ENCODE measurements at places on chromosomes 3 and 15.

GRCh38 chr3:50652709-50653108 lies 22.0 kb upstream of the DOCK3 start:
- peak; percentile 72 for DNase-seq

GRCh38 chr15:97874139-97874538 lies 86.4 kb upstream of the ARRDC4 start:
- DNase-seq: no peak

GRCh38 chr3:61985020-61985419 lies 388.3 kb downstream of the FEZF2 start:
- no peak for DNase-seq

- DNase-seq: no peak
Observed at GRCh38 chr3:77513542-77513941, 473.6 kb downstream of the ROBO2 start.

DNA sequence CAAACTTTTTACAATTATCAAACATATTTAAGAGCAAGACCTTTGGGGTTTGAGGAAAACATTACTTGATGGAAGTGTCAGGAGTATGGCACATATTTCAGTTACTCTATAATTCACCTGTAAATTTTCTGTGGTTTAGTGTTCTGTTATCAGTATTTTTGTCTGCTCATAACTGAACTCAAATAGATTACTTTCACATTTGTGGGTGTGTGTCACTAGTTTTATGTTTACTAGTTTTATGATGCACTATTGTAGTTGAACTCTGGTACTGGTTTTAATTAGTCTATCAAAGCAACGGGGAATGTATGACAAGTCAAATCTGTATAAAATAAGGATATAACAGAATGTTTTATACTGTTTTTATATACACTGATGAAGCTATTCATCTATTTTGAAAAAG lies 27.2 kb downstream of the OXSM start:
- DNase-seq: no peak

- no peak for DNase-seq
Observed at GRCh38 chr15:34456658-34457057, 19.1 kb upstream of the GOLGA8A start.

DNA sequence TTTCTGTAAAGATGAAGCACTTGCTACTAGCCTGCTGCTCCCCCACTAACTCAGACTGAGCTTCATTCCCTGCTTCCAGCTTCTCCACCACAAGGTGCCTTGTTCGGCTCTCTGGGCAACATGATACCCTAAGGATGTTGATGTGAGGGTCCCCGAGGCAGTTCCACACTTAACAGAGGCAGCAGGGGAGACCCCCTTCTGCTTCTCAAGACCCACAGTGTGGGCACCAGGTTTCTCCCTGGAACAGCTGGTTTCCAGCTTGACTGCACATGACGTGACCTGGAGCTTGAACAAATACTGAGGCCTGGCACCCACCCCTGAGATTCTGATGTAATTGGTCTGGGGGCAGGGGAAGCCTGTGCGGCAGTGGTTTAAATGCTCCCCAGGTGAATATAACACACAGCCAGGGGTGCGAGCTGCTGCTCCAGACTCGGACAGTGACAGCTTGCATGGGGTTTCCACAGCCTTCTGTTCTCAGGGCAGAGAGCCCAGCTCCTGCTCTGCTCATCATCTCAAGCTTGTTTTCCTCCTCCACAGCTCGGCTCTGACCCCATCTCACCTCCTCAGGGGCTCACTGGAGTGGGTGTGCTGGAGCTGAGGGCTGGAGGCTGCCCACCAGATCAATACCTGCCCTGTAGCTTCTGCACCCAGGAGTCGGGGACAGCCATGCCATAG lies 95.0 kb upstream of the HACD2 start:
- DNase-seq: no peak

DNA sequence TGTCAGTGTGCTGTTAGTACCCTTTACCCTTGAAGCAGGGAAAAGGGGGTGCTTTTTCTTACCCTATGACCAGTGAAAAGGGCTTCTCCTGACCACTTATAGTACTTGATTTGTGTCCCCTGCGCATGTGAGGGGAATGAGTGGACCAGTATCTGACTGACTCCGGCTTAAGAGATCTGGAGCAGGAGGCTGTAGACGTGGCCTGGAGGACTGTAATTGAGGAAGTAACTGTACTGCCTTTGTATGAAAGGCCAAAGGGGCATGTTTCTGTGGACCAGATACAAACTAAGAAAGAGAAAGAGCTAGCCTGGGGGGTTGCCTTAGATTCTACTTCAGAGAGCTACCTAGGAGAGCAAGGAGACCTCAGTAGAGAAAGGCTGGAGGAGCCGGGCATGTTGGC lies 89.9 kb upstream of the TBL1XR1 start:
- DNase-seq: no peak

Measured in stimulated activated CD8-positive, alpha-beta memory T cell treated with anti-CD3 and anti-CD28 coated beads, Interleukin-4, amount 100 ng/mL, for 48 hours (primary cell).